Nephron progenitor cell (in vitro differentiated cells): ENCODE measurements at places on chromosomes 7 and 10.
A peak's percentile ranks its signal among the peaks of the same experiment; 100 is the strongest.

DNA sequence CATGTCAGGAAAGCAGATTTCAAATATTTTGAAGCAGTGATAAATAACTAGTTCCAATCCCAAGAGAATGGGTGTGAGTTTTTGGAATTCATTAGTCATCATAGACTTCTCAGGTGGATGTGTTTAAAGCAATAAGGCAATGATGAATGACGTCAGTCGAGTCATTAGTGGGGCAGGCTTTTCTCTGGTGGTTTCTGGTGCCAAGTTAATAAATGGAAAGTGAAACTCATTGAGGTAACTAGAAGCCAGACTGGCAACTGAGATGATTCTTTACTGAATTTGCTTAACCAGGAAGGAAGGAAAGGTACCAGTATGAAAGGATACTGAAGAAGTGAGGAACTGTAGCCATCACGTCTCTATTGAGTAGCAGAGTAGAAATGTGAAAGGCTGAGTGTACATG lies 311.0 kb downstream of the GPAM start:
- H3K27ac ChIP-seq = no peak overlapping the region
- no peaks in the 10 kb centered on the region for H3K4me1 ChIP-seq
- H3K36me3 ChIP-seq = no peaks in the 10 kb centered on the region
- no peak for DNase-seq

DNA sequence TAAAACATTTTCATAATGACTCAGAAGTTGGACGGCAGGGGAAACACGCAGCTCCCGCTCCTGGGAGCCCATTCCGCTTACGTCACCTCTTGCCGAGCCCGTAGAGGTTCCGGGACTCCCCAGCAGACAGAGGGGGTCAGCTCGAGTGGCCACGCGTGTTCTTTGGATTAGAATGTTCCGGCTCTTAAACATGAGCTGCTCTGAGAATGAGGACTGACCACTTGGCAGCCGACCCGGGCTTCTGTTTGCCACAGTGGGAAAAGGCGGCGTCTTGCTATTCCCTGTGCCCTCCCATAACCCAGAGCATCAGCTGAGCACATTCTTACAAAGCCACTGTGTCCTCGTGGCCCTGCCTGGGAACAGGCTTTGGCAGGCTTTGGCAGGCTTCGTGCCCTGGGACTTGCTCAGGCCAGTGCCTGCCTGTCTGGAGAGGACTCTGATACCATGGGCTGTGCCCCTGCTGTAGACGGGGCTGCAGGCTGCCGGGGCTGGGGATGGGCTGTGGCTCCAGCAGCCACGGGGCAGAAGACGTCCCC lies 40.1 kb downstream of the PFKP start:
- DNase-seq = no peak
- peaks cover 43% of the 10 kb centered on the region for H3K36me3 ChIP-seq
- H3K4me3 ChIP-seq = no peak overlapping the region
- H3K27me3 ChIP-seq = peaks cover 2% of the 10 kb centered on the region
- peaks cover 24% of the 10 kb centered on the region for H3K4me1 ChIP-seq
- no peak overlapping the region for H3K27ac ChIP-seq

GRCh38 chr7:94556028-94556427 lies 46.4 kb downstream of the CASD1 start:
- peaks cover 74% of the 10 kb centered on the region for H3K36me3 ChIP-seq
- no peak overlapping the region for H3K27ac ChIP-seq
- DNase-seq = no peak
- no peak overlapping the region for H3K4me3 ChIP-seq

- peak overlapping the region; percentile 74 for H3K27ac ChIP-seq
- H3K27me3 ChIP-seq = no peaks in the 10 kb centered on the region
- peak overlapping the region; percentile 96 for H3K4me3 ChIP-seq
- H3K36me3 ChIP-seq = peaks cover 9% of the 10 kb centered on the region
- no peak for DNase-seq
Measured at GRCh38 chr10:125155101-125155500, 5.3 kb downstream of the CTBP2 start.

DNA sequence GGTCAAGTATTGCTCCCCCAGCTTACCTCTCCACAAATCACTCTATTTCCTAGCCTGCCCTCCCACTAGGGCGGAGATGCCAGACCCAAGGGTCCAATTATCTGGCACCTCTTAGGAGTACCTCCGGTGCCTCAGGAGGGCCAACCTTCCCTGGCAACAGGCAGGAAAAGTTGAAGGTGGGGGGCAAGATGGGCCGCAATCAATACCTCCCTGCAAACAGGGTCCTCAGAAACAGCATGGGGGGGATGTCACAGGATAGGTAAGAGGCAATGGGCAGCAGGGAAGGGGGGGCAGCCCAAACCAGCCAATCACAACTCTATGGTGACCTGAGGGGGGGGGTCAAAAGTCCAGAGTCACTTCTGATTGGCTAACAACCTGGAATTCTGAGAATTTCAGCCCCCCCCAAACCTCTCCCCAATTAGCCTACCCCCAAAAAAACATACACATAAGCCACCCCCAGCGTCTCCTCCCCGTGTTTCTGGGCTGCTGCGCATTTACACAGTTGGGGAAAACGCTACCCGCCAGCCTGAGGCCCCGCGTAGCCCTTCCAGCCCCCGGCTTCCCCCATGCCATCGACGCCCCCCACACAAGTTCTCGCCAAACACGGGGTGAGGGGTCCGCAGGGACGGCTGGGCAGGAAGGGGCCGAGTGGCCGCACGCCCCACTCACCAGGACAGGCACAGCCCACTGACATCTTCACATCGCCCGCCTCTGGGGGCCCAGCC lies 589 bp downstream of the LDB1 start:
- H3K27me3 ChIP-seq = no peaks in the 10 kb centered on the region
- H3K4me1 ChIP-seq = peaks cover 75% of the 10 kb centered on the region
- DNase-seq = peak; percentile 35
- H3K4me3 ChIP-seq = peak overlapping the region; percentile 91
- no peaks in the 10 kb centered on the region for H3K36me3 ChIP-seq

- H3K27ac ChIP-seq = no peak overlapping the region
- no peak overlapping the region for H3K4me3 ChIP-seq
- no peaks in the 10 kb centered on the region for H3K36me3 ChIP-seq
- peaks cover 4% of the 10 kb centered on the region for H3K27me3 ChIP-seq
- H3K4me1 ChIP-seq = peaks cover 59% of the 10 kb centered on the region
- no peak for DNase-seq
Measured at GRCh38 chr10:78296785-78297184, 263.1 kb downstream of the RPS24 start.

DNA sequence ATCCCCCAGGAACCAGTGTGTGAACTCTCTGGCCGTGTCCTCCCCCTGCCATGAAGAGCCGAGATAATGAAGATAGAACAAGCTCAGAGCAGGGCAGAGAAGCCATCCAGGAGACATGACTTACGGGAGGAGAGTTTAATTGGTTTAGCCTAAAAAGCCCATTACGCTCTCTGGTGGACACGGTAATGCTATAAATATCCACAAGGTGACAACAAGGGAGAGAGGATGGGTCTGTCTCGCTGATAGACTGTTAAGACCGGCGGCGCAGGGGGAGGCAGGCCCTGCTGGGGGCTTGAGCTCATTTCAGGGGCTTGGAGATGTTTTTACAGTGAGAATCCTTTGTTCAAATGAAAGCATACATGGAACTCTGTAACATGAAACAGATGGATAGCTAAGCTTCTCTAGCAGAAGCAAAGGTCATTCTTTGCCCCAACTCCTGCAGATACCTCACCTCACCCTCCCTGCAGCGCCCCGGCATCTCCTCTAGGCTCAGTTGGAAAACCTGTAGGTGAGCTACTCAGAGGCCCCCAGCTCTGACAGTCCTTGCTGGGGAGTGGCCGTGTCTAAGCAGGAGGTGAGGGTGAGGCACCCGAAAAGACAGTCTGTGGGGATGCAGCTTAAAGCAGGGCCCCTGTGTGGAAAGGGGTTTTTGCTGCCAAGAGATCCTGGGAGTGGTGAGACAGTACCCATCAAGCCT lies 40.8 kb upstream of the LOXL4 start:
- peaks cover 24% of the 10 kb centered on the region for H3K4me1 ChIP-seq
- H3K27ac ChIP-seq = peak overlapping the region; percentile 60
- H3K4me3 ChIP-seq = peak overlapping the region; percentile 65

GRCh38 chr7:36795451-36796021 lies 71.2 kb upstream of the AOAH start:
- no peak overlapping the region for H3K4me3 ChIP-seq
- H3K36me3 ChIP-seq = no peaks in the 10 kb centered on the region
- H3K4me1 ChIP-seq = peaks cover 18% of the 10 kb centered on the region
- peak overlapping the region; percentile 15 for H3K27ac ChIP-seq
- no peak for DNase-seq
- H3K27me3 ChIP-seq = peaks cover 3% of the 10 kb centered on the region

GRCh38 chr10:118062798-118063238 lies 16.1 kb upstream of the RAB11FIP2 start:
- DNase-seq = no peak
- no peak overlapping the region for H3K27ac ChIP-seq
- no peak overlapping the region for H3K4me3 ChIP-seq
- H3K36me3 ChIP-seq = no peaks in the 10 kb centered on the region

DNA sequence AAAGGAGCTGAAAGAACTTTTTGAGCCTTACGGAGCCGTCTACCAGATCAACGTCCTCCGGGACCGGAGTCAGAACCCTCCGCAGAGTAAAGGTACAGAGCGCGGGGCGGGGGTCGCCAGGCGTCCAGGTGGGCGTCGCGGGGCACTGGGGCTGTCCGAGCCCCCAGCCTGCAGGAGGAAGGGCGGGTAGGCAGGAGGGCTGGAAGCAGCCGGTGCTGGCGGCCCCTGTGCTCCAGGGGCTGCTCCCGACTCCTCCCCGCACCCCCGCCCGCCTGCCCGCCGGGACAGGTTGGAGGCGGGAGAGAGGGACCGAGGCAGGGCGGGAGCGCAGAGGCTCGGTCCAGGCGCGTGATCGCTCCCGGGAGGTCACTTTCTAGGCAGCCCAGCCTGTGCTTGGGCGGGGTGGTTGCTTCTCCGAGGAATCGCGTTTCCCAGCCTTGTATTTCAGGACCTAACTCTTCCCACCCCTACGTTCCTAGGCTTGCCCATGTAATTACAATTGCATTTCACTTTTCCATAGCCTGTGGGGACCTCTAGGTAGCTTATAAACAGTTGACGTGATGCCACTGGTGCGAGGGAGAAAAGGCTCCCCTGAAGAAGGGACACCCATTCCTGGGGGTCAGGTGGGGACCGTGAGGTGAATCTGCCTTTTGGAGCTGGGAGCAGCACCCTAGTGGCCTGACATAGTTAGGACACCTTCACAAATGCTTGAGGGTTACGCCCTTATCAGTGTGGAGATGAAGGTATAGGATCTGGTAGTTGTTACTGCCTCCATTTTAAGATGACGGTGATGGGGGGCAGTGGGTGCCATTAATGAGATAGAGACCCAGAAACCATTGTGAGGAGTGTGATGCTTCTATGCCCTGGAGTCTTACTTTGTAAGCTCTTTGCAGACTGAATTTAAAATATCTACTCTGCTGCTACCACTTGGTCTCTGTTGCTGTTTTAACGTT lies 148.2 kb downstream of the CELF2 start:
- H3K4me3 ChIP-seq = peak overlapping the region; percentile 90
- no peak overlapping the region for H3K27ac ChIP-seq
- H3K36me3 ChIP-seq = peaks cover 9% of the 10 kb centered on the region
- DNase-seq = peak; percentile 62
- H3K4me1 ChIP-seq = peaks cover 39% of the 10 kb centered on the region

GRCh38 chr10:44195112-44196007 lies 189.5 kb downstream of the CXCL12 start:
- DNase-seq = no peak
- H3K36me3 ChIP-seq = no peaks in the 10 kb centered on the region
- peaks cover 28% of the 10 kb centered on the region for H3K4me1 ChIP-seq
- H3K27ac ChIP-seq = no peak overlapping the region
- no peak overlapping the region for H3K4me3 ChIP-seq

- H3K36me3 ChIP-seq = no peaks in the 10 kb centered on the region
- peak; percentile 79 for DNase-seq
- peaks cover 22% of the 10 kb centered on the region for H3K27me3 ChIP-seq
- H3K4me1 ChIP-seq = peaks cover 16% of the 10 kb centered on the region
Measured at GRCh38 chr7:19772841-19773760, at the start of gene TMEM196. TMEM196 (minus strand) TSS chr7:19773617; CDS start chr7:19772696, 921 bp downstream.

GRCh38 chr7:117974891-117975290 lies 101.7 kb upstream of the CTTNBP2 start:
- H3K4me1 ChIP-seq = peaks cover 5% of the 10 kb centered on the region
- H3K36me3 ChIP-seq = peaks cover 3% of the 10 kb centered on the region
- no peak for DNase-seq
- no peak overlapping the region for H3K4me3 ChIP-seq

DNA sequence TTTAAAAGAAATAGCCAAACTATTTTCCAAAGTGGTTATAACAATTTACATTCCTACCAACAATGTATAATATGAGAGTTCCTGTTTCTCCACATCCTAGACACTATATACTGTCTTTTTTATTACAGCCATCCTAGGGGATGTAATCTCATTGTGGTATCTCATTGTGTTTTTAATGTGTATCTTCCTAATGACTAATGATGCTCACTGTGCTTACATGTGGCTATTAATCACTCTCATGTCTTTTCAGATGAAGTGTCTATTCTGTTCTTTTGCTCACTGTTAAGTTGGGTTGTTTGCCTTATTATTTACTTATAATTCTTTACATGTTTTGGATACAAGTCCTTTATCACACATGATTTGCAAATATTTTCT lies 71.8 kb downstream of the ZNF438 start:
- H3K27ac ChIP-seq = no peak overlapping the region
- no peak for DNase-seq
- peaks cover 4% of the 10 kb centered on the region for H3K27me3 ChIP-seq
- no peaks in the 10 kb centered on the region for H3K4me1 ChIP-seq
- no peaks in the 10 kb centered on the region for H3K36me3 ChIP-seq
- no peak overlapping the region for H3K4me3 ChIP-seq

GRCh38 chr7:152762056-152762455 lies 2.5 kb downstream of the ACTR3B start:
- H3K4me1 ChIP-seq = peaks cover 16% of the 10 kb centered on the region
- no peak overlapping the region for H3K27ac ChIP-seq
- DNase-seq = no peak
- H3K4me3 ChIP-seq = peak overlapping the region; percentile 92
- H3K27me3 ChIP-seq = peaks cover 12% of the 10 kb centered on the region

- H3K4me3 ChIP-seq = no peak overlapping the region
- H3K36me3 ChIP-seq = no peaks in the 10 kb centered on the region
- no peaks in the 10 kb centered on the region for H3K4me1 ChIP-seq
- peak overlapping the region; percentile 10 for H3K27ac ChIP-seq
- no peaks in the 10 kb centered on the region for H3K27me3 ChIP-seq
Measured at GRCh38 chr7:123433665-123434064, 100.7 kb downstream of the IQUB start.

GRCh38 chr7:97025130-97025499 lies 484 bp upstream of the DLX5 start:
- H3K4me1 ChIP-seq = peaks cover 50% of the 10 kb centered on the region
- H3K27me3 ChIP-seq = peaks cover 96% of the 10 kb centered on the region
- no peak for DNase-seq
- H3K27ac ChIP-seq = no peak overlapping the region
- peak overlapping the region; percentile 75 for H3K4me3 ChIP-seq

DNA sequence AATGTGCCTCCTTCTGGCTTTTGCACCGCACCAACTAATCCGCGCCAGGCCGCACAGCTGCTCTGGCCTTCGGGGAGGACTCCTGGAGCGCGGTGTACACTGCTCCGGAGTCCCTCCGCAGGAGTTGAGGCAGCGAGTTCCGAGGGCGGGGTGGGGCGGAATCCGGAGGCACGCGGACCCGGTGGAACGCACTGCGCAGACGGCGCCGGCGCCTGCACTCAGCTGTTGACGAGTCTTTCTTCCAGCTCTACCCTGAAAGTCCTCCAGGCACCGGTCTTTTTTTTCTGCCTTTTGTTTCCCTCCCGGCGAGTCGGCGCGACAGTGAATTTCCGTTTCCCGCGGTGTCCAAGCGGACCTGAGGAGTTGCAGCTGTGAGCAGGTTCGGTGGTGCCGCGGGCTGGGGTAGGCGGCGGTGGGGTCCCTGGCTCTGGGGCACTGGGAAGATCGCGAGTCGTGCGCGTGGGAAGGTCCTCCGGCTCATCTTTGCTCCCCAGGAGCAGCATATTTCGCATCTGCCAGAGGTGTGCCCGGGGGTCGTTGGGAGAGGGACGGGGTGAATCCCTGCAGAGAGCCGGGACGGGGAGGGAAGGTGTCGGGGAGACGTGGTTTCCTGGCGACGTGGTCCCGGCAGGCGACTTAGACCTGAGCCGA lies 44.1 kb downstream of the SFTPD start:
- H3K27ac ChIP-seq = peak overlapping the region; percentile 94
- DNase-seq = peak; percentile 77
- H3K36me3 ChIP-seq = peaks cover 32% of the 10 kb centered on the region
